PC-3 (cell line): ENCODE measurements at places on chromosomes 2 and 18.

DNA sequence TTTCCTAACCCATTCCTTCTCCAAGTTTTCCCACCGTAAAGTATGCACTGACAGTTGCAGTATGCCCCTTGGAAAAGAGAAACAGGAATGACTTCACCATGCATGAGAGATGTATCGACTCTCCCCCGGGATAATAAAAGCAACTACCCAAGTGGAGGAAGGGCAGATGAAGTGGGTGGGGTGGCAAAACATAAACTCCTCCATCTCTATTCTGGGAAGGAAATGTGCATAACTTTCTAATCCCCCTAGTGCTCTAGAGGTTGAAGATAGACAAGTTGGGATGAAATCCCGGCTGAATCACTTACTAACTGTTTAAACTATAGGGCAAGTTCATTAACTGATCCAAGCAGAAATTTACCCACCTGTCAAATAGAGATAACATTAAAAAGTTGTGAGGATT lies 89.2 kb downstream of the PIGN start:
- peaks cover 9% of the 10 kb centered on the region; the same call in 1 of the 2 replicates for H3K36me3 ChIP-seq
- no peak overlapping the region for H3K27ac ChIP-seq
- H3K4me1 ChIP-seq, result no peaks in the 10 kb centered on the region
- no peak overlapping the region for H3K4me3 ChIP-seq
- no peak for DNase-seq
- no peaks in the 10 kb centered on the region for H3K27me3 ChIP-seq

DNA sequence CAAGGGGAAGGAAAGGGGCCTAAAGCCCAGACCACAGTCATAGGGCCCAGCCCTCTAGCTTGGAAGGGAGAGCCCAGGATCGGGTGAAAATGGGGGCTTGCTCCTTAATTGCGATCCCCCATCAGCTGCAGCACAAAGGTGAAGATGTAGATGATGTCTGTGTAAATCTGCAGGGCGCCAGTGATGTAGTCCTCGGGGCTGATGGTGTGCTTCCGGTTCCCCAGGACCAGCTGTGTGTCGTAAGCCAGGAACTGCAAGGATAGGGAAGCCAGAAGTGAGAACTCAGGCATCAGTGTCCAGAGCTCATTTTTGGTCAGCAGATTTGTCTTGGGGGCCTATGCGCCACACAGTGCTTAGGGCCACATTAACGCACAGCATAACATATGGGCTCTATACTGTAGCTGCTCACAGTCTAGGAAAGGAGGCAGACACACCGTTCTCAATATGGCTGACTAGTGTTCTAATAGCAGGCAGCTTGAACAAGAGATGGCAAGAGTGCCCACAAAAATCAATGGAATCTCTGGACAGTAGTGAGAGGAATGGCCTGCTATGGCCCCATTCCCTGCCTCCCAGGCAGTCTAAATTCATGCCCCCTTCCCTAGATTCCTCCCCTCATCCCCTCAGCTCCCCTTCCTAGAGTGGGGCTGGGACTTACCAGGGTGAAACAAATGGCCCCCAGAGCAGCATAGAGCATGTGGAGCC lies 5.2 kb downstream of the PNKD start:
- DNase-seq, result no peak
- peaks cover 30% of the 10 kb centered on the region; the same call in 1 of the 2 replicates for H3K36me3 ChIP-seq
- H3K27me3 ChIP-seq, result no peaks in the 10 kb centered on the region
- peaks cover 19% of the 10 kb centered on the region for H3K4me1 ChIP-seq
- no peak overlapping the region for H3K27ac ChIP-seq

GRCh38 chr18:76997951-76998808 lies 134.4 kb downstream of the MBP start:
- DNase-seq, result no peak
- H3K36me3 ChIP-seq, result no peaks in the 10 kb centered on the region
- H3K27ac ChIP-seq, result no peak overlapping the region
- no peaks in the 10 kb centered on the region for H3K27me3 ChIP-seq
- 0 out of 2 replicates have a peak, but pooled peaks cover 4% of the 10 kb centered on the region for H3K4me1 ChIP-seq

- no peak overlapping the region for H3K27ac ChIP-seq
- peaks cover 69% of the 10 kb centered on the region for H3K36me3 ChIP-seq
- H3K4me3 ChIP-seq, result no peak overlapping the region
- DNase-seq, result no peak
- no peaks in the 10 kb centered on the region for H3K27me3 ChIP-seq
These were observed 125.8 kb downstream of the LAMA3 start for GRCh38 chr18:23814991-23815614.

GRCh38 chr2:132951008-132951714 lies 281.2 kb upstream of the LYPD1 start:
- DNase-seq, result no peak
- no peak overlapping the region for H3K4me3 ChIP-seq
- H3K27me3 ChIP-seq, result no peaks in the 10 kb centered on the region
- no peaks in the 10 kb centered on the region for H3K4me1 ChIP-seq

DNA sequence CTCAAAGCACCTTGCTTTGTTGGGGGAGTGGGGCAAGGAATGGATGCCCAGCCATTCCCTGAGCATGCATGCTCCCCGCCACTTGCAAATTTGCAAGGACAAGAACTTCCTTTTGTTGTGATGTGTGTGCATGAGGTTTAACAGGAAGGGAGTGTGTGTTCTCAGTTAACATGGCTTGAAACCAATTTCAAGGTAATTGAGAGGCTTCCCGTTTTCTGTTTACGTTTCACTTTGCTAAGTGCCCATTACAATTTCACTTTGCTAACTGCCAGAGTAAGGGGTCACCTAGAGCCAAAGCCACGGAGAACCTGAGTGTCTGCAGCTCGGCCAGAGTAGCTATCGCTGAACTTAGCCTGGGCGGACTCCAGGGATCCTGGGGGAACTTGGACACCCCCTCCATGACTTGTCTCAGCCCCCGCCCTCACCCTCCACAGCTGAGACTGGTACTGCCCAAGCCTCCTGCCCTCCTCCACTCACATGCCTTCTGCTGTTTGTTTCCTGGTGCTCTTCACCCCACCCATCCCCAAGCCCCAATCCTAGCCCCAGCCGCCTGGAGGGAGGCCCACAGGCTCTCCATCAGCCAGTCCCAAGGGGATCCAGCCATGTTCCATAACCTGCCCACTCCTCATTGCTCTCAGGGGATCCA lies 53.6 kb upstream of the LAPTM4A start:
- no peak overlapping the region for H3K27ac ChIP-seq
- H3K27me3 ChIP-seq, result no peaks in the 10 kb centered on the region
- no peak overlapping the region for H3K4me3 ChIP-seq
- H3K36me3 ChIP-seq, result no peaks in the 10 kb centered on the region
- peaks cover 25% of the 10 kb centered on the region for H3K4me1 ChIP-seq

DNA sequence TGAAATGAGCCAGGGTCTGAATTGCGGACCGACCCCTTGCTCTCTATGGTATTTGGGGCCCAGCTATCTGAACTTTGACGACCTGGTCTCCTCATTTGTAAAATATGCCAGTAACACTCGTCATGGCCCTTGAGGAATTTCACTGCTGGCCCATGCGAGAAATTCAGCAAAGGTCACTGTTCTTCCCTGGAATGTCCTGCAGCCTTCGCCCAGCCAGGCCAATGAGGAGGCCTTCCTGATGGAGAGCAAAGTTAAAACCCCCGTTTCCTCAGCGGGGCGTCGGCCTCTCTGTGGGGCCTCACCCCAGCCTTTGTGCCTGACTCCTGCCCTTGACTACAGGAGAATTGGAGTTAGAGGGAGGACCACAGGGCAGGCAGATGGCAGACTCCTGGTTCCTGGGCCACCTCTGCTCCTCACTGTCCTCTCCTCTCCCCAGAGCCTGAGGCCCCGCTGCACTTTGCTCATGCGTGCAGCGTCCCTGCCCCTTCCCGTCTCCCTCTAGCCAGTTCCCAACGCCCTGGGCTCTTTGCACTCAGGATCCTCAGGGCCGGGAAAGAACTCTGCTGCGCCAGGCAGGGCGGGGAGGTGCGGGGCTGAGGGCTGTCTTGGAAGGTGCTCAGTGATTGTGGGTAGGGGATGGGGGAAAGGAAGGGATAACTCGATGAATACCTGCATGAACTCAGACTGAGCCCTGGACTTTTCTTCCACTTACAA lies 257.0 kb upstream of the RAB6C start:
- H3K27me3 ChIP-seq, result peaks cover 19% of the 10 kb centered on the region
- H3K36me3 ChIP-seq, result no peaks in the 10 kb centered on the region
- H3K27ac ChIP-seq, result no peak overlapping the region
- no peak overlapping the region for H3K4me3 ChIP-seq
- DNase-seq, result no peak
